CD4-positive, alpha-beta T cell treated with Interleukin-6 at 100 ng/mL for 8 hours (primary cell): ENCODE measurements at places on chromosomes 12 and 14.

- DNase-seq, result no peak
Measured at GRCh38 chr12:98901189-98901588, 256.1 kb downstream of the APAF1 start.

DNA sequence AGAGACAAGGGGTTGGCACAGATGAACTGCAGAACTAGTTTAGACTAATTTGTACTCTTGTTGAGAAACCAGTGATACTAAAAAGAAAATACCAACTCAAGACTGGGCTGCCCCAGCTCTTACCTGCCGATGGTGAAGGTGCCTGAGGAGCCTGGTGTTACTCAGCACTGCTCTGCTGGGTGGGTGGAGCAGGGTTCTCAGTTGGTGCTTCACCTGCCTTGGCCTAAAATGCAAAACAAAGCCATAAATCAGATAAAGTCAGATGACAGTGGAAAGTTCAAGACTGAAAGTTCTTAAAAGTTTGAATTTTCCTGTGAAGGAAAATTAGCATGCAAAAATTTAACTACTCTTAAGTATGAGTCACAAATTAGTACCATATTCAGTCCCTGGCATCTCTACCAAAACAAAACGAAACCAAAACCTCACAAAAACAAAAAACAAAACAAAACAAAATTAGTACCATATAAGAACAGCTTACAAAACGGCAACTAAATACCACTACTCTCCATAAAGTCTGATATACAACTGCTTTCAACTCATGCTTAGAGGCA lies 21.9 kb downstream of the YBX3 start:
- no peak for DNase-seq

GRCh38 chr14:78950649-78951048 lies 780.5 kb downstream of the NRXN3 start:
- no peak for DNase-seq

DNA sequence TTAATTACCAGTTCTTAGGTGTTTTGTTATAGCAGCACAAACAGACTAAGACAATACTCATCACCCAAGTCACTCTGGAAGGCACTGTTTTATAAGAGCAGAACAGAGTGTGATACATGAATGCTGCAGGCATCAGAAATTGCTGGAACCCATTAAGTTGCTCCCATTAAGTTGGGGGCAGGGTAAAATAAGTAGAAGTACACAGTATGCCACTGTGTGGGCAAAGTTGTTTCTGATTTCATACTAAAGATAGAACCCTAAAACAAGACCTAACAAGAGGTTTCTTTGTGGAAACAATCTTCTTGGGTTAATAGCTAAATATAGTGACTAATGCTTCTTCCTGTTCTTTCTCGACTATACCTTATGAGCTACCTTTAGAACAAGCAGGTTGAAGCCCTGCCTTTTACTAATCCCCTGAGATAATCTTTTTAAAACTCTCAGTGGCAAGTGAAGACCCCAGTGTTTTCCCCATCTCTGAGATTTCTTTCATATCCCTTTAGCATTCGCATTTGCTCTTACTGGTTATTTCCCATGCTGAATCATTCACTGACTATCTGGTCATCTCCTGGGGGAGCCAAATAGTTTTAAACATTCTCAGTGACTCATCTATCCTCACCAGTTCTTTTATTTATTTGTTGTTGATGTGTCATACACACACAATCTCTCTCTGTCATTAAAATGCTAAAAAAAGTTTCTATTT lies 52.3 kb downstream of the SOCS2 start:
- DNase-seq, result no peak

DNA sequence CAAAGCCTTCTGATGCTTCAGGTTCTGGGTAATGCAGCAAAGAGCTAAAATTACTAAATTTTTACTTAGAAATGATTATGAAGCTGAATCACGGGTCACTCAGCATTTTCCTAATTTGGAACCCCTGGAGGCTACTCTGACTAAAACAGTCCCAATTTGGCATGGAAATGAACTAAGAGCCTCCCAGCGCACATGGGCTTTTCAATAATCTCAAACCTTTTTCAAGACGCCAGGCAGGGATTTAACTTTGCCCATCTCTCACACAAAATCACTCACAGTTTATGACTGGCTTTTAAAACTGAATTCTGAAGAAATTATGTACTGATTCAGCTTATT lies 68.3 kb downstream of the LLPH start:
- no peak for DNase-seq

DNA sequence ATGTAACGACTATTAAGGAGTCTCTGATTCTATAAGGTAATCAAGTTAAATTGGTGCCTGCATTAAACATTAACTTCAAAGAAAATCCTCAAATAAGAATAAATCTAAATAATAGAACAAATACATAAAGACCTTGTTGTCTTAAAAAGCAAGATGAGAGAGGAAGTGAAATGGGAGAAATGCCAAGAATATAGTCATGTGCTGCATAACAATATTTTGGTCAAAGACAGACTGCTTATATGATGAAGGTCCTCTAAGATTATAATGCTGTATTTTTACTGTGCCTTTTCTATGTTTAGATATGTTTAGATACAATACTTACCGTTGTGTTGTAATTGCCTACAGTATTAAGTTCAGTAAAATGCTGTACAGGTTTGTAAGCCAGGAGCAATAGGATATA lies 213.6 kb downstream of the C12orf42 start:
- DNase-seq, result no peak

GRCh38 chr14:66117600-66117999 lies 368.6 kb upstream of the CCDC196 start:
- no peak for DNase-seq

DNA sequence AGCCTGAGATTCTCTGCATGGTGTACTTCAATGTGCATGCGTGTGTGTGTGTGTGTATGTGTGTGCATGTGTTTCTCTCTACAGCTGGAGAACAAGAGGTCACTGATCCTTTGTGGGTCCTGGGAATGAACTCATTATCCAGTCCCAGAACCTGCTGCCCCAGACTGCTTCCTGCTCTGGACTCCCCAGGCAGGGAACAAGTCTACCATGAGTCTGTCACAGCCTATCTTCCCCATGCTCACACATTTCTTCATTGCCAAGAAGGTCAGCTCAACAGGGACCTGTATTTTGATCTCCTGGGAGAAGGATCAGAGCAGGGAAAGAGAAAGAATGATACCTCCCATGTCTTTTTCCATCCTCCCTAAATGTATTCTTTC lies 2.9 kb upstream of the AGAP2 start:
- no peak for DNase-seq

DNA sequence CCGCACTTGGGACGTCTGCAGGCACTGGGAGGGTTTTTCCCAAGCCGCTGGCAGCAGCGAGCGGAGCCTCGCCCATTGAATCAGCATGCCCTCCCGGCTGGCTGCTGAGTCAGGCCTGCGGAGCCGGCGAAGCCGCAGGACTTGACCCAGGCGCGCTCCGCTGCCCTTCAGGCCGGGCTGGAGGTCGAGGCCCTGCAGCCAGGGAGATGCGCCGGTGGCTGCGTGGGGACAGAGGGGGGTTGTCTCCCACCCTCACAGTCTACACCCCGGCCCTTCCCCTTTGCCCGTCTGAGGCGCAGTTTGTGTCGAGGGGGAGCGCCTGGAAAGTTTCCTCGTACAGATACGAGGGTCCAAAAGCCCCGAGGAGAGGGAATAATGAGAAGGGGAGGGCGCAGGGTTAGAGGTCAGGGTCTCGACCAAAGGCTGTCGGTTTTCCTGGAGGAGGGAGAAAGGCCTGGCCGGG lies 759 bp upstream of the KLC1 start:
- DNase-seq, result no peak

- no peak for DNase-seq
Measured at GRCh38 chr14:104223101-104224041, 85.0 kb downstream of the KIF26A start.

- DNase-seq, result no peak
Measured at GRCh38 chr12:111203446-111203845, 165.4 kb downstream of the PHETA1 start.

GRCh38 chr12:11763760-11764520 lies 114.5 kb downstream of the ETV6 start:
- DNase-seq, result no peak

DNA sequence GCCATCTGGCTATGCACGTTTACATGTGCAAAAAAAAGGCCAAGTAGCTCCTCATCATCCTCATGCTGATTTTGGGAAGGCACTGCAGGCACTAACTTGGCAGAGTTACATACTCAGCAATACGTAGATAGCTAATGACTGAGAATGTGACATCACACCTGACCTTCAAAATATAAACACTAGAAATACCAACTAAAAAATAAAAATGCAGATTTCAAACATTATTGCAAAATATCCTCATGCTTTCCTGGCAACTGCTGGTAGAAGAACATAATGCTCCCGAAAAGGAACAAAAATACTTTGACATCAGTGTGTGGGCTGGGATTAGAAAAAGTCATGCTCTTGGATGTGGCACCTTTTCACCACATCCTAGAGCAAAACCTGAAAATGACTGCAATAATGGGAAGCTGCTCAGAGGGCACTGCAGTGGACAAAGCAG lies 153.2 kb upstream of the ABCD2 start:
- no peak for DNase-seq

- no peak for DNase-seq
Measured at GRCh38 chr14:92540472-92541048, 27.0 kb downstream of the RIN3 start.

DNA sequence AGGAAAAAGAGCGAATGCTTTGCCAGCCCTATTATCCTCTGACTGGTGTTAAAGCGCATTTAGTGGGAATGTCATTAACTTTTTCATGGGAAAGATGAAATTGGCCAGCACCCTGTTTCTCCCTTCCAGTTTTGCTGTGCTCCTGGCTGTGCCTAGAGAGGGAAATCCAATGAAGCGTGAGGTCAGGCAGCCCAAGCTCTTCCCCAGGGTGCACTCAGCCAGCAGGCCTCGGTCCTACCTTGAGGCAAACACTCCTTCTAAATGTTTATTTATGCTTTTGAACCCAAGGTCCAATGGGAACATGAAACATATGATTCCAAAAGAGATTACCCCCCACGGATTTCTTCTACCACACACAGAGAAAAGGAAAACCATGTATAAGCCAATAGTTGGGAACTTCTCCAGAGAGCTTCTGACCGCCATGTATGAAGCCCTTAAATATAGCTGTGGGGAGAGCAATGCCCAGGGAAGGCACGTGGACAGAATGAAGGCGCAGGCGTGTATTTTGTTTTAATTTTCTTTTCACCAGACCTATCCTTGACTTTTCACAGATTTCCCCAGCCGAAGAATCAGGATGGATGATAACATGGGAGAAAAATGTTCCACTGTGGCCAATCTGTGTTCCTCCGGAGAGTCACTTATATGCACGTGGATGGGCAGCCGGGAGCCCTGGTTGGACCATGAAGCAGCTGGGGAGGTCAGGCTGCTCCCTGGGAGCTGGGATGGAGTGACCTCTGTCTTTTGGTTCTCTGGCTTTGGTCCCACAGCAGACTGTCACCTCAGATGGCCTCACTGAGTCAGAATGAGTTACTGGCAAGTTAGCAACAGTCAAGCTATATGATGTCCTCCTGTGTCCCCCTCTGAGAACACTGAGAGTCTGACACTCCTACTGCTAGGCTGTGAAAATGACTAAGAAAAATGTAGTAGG lies 37.3 kb downstream of the GPR135 start:
- no peak for DNase-seq

DNA sequence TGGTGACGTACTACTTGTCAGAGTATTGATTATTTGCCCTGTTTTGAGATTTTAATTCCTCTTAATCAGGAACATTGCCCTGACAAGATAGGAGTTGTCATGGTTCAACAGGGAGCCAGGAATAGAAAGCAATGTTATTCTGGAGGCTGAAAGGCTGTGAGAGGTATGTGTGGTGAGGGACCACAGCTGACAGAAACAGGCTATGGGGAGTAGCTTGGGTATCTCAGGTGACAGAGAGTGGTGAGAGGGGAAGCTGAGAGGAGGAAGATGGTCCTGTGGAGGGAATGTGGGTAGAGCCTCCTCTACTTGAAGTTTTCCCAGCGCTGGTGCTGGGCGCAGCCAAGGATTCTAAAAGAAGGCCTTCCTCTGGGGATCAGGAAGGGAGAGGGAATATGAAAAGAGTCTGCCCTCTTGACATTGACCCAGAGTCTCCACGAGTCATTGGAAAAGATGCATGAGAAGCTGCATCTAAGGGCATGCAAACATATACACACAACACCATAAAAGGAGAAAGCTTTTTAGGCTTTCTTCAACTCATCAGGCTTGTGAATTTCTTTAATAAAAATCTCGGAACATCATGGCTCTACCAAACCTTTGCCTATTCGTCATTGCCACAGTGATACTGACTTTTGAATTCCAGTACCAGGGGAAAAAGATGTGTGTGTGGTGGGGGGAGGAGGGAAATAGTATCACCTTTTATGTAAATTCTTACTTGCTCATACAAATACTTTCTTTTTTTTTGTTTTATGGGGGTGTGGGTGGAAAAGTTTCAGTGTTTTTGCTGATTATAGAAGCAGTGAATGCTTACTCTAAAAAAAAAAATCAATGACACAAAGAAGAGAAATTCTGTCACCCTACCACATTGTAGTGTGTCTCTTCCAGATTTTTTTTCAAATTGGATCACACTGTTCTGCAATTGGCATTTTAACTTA lies 39.9 kb upstream of the DHRS7 start:
- no peak for DNase-seq

- DNase-seq, result no peak
Measured at GRCh38 chr12:108724054-108724889, 7.0 kb downstream of the CORO1C start.

DNA sequence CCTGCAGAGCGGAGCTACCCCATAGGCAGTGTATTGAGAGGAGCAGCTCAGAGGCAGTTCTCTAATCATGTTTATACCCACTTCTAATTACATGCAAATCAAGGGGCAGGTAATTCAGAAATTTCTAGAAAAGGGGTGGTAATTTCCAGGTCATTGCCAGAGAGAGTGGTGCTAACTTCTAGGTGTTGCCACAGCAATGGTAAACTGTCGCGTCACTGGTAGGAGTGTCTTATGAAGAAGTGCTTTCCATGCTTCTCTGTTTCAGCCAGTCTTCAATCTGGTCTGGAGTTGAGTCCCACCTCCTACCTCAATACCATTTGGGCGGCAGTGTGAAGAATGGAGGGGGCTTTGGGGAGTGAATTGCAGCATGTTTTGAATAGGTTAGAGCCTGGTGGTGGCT lies 8.5 kb upstream of the AMN1 start:
- DNase-seq, result no peak

- no peak for DNase-seq
Measured at GRCh38 chr14:56211084-56211483, 92.9 kb downstream of the PELI2 start.

DNA sequence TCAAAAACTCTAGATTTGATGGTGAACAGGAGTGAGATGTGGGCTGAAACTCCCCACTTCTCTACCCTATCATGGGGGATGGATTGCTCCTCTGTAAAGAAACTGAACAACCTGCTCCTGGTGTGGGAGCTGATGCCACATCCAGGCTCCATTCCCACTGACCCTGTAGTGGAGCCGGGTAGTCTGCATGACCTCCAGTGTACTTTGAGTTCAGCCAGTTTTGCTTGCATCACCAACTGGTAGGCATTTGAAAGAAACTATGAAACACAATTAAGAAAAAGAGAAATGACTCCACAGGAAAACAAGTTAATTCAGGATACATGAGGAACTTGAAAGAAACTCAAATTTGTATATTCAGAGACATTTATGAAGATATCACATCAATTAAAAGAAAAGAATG lies 27.3 kb upstream of the EMP1 start:
- no peak for DNase-seq

- no peak for DNase-seq
Measured at GRCh38 chr12:47799357-47799955, 20.2 kb downstream of the HDAC7 start.
